ENCODE measurements at places on chromosomes 11 and 22.

DNA sequence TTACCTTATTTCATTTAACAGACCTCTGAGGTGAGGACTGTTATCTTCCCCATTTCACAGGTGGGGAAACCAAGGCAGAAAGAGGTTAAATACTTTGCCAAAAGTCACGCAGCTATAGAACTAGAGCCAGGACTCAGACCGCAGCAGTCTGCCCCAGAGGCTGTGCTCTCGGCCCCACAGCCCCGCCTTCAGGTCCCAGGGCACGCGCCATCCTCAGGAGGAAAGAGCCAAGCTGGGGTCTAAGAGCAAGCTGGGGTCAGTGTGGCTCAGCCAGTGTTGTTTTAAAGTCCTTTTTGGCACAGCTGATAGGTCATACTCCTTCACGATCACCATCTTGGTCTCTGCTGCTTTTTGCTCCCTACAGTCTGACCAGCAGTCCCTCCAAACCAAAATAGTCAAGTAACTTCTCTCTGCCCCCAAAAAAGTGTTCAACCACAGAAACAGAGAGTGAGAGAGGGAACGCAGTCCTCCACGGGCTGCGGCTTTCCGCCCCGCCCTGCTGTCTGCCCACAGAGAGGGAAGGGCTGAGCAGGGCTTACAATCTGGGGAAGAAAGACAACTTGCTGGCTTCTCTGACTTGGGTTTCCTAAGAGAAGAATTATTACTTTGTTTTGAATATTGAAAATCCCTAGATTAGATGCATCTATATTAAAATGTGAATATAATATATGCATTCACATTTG, 137.2 kb upstream of the OPCML start:
- DNase-seq = no peak

DNA sequence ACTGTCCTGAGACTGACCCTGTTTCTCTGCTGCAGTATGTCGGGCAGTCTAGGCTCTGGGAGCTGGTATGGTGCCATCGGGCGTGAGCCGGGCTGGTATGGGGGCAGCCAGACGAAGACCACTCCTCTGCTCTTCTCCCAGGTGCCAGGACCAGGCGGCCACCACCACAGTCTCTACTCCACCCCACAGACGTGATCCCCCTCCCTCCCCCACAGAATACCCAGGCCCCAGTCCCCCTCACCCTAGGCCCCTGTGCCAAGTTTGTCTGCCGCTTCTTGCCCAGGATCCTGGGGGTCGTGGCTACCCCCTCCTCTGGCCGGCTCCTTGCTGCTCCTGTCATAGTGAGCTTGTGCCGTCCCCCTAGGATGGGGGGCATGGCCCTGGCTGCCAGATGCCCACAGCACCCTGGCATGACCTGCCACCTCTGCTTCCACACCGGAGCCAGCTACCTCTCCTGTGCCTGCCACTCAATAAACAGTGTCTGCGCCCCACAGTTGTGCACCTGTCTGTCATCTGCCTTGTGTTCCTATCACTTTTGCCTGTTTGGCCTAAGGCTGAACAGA, 2.0 kb upstream of the KCNK4 start:
- DNase-seq = no peak

- DNase-seq = no peak
These were observed 31.0 kb upstream of the CD5 start for GRCh38 chr11:61071208-61071681.

DNA sequence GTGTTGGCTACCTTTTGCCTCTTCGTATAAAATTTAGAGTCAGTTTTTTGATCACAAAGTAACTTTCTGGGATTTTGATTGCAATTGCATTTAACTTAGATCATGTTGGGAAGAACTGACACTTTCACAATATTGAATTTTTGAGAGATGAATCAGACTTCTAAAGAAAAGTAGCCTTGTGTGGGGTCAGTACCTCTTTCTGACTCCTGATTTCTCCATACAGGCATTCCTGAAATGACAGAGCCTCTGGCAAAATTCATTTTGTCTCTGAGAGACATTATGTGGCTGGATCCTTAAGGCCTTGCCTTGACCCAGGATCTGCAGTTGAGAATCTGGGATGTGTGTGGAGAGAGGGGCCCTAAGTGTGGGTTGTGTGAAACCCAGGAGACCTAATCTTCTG, 37.8 kb downstream of the PPFIBP2 start:
- no peak for DNase-seq

DNA sequence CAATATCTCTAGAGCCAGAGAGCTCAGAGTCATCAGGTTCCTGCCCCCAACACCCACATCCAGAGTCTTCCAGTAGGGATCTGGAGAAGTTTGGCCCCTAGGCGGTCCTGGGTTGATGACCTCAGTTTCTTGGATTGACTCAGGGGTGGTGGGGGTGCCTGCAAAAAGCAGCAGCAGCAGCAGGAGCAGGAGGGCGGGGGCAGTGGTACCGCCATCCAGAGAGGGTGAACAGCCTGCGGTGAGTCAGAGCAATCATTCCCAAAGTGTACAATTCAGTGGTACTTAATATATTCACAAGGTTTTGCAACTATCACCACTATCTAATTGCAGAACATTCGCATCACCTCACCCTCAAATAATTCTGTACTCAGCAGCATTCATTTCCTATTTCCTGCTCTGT, 9.9 kb upstream of the SEC14L3 start:
- no peak for DNase-seq

DNA sequence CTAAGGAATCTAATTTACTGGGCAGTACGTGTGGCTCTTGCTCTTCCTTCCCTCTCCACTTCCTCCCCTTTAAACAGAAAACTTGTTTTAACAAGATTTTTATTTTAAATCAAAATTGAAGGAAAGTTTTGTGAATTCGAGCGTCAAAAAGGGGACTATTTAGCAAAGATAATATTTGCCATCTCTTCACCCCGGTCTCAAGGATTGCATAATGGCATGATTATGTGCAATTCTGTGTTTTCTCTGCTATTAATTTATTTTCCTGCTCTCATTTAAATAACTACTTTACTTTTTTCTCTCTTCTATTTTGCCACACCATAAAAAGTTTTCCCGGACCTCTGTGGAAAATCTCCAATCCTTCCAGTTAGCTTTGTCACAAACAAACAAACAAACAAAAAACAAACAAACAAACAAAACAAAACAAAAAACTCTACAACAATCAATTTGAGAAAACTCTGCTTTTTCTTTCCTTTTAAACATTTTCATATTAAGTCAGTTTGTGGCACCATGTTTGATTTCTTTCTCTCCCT, 10.2 kb upstream of the PAX6 start:
- DNase-seq = no peak
